ENCODE measurements at places on chromosomes 3 and 15.

DNA sequence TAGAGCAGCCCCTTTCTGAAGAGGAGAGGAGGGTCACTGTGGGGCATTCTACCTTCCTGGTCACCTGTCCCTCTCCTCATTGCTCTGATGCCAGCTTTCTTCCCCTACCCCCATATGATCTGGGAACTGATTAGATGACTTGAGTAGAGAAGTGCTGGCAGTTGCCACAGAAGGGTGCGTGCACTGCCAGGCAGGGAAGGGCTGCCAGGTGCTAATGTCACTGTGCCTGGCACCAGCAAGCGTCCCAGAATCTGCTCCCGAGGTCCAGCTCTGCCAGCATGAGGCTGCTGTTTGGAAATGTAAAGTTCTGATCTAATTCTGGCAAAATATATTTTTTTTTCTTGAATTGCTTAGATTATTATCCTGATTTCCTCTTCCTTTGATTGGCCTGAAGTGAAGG is 52.8 kb downstream of the PPM1L start:
- DNase-seq, result no peak

DNA sequence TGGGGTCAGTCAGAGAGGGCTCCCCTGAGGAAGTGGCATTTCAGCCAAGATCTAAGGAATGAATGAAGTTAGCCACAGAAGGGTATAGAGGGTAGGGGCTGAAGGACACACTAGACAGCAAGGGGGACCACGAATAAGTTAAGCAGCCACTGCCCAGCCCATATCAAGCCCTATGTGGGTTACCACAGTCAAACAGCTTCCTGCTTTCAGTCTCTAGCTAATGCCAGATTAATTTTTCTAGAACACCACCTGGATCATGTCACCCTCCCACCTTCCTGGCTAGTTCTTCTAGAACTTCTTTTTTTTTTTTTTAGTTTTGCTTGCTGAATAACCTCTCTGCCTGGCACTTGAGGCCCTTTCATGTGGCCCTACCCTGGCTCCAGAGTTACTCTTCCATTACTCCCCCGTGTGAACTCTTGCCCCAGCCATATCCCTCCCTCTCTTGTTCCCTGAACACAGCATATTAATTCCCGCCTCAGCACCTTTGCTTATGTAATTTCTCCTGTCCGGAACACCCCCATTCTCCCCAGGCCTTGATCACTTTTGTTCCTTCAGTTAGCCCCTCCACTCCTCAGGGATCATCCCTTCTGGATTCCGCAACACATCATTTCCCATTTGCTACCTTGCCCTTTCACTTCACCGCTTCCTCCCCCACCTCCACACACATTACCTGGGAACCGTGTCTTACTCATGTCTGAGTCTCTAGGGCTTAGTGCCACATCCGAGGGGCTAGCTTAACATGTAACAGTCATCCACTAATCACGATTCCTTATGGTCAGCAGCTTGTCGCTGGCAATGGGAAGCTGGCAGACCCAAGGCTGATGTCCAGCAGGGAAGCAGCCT is 20.6 kb upstream of the BNC1 start:
- DNase-seq, result no peak

GRCh38 chr3:181558870-181559269 is 152.9 kb upstream of the SOX2 start:
- DNase-seq, result no peak

DNA sequence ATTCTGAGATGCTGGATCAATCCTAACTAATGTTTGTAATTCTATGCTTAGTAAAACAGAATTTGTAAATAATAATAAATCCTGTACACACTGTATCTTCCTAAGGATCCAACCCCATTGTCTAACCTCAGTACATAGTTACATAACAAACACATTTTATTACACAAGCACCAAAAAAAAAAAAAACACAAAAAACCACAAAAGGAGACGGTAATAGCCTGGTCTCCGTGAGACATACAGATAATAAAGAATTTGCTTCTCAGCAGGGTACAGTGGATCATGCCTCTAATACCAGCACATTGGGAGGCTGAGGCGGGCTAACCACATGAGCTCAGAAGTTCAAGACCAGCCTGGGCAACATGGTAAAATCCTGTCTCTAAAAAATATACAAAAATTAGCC is 558.7 kb downstream of the MAGI1 start:
- no peak for DNase-seq

DNA sequence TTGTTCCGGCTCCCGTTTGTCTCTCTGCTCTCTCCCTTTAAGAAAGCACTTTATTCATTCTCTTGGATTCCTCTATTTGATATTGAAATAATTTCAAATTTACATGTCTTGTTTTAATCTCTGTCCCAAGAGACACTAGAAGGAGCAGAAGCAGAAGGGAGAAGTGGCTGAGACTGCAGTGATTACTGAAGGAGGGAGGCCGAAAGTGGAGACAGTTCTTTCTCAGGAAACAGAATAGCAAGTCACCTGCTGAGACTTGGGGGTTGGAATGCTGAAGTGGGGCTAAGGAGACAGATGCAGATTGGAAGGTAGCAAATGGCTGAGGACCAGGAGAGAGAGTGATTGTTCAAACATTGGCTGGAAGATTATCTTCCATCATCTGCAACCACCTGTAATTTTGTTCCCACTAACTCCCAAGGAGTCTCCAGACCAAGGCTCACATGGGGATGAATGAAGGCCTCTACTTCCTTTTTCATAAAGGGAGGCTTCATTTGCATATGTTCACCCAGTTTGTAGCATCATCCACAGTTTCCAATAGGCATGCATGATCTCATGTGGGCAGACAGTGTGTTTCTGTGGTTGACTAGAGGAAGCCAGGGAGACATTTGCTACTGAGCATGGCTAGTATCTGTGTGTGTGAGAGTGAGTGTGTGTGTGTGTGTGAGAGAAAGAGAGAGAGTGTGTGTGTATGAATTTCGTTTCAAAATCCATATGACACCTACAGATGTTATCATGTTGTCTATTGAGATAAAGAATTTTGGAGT is 24.0 kb downstream of the LTF start:
- DNase-seq, result peak; percentile 40

DNA sequence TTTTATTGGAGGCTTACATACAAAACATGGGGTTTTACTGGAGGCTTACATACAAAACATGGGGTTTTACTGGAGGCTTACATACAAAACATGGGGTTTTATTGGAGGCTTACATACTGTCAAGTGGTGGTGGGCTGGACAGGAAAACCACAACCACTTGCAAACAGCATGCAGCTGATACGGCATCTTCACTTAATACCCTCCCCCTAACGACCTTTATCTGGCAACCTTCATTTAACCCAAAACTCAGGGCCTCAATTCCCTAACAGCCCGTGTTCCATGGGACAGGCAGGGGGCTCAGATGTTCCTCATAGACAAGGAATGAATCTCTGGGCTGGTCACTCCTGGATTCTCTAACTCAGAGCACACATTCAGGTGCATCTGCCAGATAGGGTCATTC is 137.1 kb downstream of the CD47 start:
- DNase-seq, result no peak

DNA sequence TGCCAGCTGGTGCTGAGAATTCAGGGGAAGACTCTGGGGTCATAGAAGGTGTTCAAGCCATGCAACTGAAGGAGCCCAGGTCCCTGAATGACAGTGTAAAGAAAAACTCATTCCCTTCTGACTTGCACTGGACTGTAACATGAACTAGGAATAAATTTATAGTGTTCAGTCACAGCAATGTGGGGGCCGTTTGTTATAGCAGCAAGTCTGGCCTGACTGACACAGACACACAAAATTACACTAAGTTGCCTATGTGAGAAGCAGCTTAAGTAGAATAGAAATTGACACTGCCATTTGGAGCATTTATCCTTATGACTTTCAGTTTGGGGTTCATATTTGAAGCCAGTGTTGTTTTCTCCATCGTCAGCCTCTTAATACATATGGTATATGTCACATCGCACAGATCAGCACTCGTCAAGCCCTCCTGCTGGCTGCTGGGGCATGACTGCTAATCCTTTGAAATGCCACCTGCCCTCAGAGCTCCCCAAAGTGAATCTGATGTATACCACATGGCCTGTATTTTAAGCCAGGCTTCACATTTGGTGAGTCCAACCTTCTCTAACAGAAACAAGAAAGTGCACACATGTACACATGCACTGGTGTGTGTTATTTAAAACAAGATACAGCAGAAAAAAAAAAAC is 17.1 kb upstream of the HEG1 start:
- no peak for DNase-seq

- DNase-seq, result no peak
These were observed 68.9 kb upstream of the MNS1 start for GRCh38 chr15:56533731-56534403.

DNA sequence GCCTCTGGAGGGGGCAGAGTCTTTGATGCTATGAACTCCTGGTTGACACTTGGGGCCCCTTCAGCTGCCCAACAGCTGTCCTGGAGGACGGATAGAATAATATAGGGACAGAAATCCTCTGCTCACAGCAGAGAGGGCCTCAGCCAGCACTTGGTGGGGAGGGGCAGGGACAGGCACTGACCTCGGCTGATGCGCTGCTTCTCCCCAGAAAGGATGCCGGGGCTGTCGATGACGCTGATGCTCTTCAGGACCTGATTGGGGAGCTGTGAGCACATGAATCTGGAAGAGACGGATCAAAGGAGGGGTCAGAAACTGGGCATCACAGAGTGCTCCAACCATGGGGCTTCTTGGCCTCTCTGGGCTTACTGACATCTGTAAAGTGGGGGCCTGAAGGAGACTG is 29.5 kb downstream of the EHD4 start:
- DNase-seq, result no peak

GRCh38 chr3:177131927-177132636 is 65.2 kb downstream of the TBL1XR1 start:
- no peak for DNase-seq

DNA sequence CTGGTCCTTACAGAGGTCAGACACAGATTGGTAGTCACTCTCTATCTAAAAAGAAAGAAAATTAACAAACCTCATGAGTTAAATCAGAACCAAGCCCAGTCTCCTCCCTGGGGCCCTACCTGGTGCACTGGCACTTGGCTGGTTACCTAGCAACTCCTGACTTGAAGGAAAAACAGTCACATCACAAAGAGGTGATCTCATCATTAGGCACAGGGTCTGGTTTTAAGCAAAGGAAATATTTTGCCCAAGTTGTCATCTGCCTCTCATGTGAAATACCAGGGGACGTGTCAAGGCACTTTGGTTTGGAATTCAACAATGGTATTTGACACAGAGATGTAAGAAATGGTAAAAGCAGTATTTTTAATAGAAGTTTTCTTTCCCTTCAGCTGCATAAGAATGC is 47.7 kb upstream of the FMN1 start:
- no peak for DNase-seq

DNA sequence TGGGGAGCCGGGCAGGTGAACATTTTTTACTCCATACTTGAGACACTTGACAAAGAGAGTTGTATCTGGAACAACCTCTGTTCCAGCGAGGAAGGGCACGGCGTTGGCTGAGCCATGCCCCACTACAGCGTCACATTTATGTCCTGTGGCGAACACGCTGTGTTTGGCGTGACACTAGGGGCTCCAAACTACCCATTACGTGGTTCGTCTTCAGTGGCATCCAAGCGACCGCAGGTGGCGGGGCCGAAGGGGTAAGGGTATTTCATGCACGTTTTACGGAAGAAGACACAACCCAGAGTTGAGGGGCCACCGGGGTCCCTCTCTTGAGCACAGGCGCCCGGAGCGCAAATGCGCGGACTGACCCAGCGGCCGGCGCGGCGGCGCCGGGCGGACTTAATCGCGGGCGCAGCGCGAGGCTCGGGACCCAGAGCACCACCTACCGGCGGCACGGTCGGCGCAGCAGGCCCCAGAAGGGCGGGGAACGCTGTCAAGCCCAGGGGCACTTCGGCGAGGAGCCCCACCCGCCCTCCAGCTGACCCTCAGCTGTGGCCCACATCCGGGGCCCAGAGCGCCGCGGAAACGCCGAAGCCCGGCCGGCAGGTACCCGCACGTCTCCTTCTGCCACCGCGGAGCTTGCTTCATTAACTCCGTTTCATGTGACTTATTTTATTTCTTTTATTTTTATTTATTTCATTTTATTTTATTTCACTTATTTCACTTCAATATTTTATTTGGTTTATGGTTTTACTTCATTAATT is 36.4 kb upstream of the TRIM71 start:
- DNase-seq, result peak; percentile 83

DNA sequence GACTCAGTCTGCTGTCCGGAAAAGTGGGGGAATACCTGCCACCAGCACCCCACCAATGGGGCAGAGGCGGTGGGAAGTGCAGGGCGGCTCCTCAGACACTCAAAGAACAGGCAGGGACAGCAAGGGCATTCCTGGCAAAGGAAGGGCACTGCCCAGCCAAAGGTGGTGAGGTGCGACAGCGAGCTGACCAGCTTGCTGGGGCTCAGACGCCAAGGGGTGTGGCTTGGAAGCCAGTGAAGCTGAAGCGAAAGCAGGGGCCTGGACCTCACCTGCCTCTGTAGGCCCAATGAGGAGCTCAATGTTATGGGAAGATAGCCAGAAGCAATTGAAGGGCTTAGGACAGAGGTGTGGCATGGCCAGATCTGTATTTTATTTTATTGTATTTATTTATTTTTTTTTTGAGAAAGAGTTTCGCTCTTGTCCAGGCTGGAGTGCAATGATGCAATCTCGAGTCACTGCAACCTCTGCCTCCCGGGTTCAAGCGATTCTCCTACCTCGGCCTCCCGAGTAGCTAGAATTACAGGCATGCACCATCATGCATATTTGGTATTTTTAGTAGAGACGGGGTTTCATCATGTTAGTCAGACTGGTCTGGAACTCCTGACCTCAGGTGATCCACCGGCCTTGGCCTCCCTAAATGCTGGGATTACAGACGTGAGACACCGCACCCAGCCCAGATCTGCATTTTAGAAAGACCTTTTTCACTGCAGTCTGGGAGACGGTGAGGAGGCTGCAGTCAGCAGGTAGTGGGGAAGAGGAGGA is 4.4 kb upstream of the LMAN1L start:
- DNase-seq, result no peak

- no peak for DNase-seq
These were observed 40.2 kb downstream of the IDH2 start for GRCh38 chr15:90062023-90062442.

DNA sequence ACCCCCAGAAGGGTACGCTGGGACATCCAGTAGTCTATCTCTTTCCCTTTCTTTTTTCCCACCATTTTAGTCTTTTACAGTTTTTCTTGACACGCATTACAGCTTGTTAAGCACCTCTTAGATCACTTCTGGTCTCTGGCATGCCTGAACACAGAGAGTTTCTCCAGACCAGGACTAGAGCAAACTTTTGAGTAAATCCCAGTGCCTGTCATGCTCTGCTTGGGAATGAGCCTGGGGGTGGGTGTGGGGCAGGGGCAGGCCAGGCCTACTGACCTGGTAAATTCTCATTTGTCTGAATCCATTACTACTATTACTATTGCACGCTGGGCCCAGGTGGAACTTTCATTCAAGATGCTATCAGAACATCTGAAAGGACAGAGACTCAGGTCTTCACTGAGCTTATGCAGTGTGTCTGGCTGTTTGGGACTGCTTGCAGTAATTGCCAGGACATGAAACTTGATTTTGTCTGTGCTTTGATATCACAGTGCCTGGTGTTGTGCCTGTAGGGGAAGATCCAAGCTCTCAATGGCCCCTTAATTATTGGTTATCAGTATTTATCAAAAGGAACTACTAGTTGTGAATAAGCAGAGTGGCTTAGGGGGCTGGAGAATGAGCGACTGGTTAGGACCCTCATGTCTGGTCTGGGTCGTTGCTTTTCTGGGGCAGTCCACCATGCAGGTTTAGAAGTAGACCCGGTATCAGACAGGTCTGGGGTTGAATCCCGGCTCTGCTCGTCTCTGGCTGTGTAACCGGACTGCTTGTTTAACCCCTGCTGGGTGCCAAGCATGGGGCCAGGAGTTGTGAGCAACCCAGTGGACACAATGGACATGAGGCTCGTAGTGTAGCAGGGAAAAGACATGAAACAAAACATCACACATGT is 196.1 kb upstream of the TLE3 start:
- no peak for DNase-seq

Data from GM12891 (cell line).